ENCODE measurements at places on chromosomes 16 and 17. TPM values are rescaled to one million over a fixed set of nuclear protein-coding genes. Genes with fewer than 3 reads are reported as not detected.
A peak's percentile ranks its signal among the peaks of the same experiment; 100 is the strongest.

KRTAP3-2 gene
- not detected for total RNA-seq

DUSP14 gene
- 36.4 TPM for total RNA-seq

KRT33A gene
- total RNA-seq = not detected

- DNase-seq = peak; percentile 16
- H3K36me3 ChIP-seq = peaks cover 2% of the 10 kb centered on the region
- H3K4me3 ChIP-seq = peak overlapping the region; percentile 11
- no peak overlapping the region for H3K27ac ChIP-seq
Observed at GRCh38 chr17:82848022-82848592, 8.3 kb upstream of the ZNF750 start.

GRCh38 chr17:1197781-1198490 lies 18.2 kb upstream of the ABR start:
- H3K27me3 ChIP-seq = no peaks in the 10 kb centered on the region
- H3K4me1 ChIP-seq = no peaks in the 10 kb centered on the region
- no peak overlapping the region for H3K4me3 ChIP-seq
- DNase-seq = no peak
- no peaks in the 10 kb centered on the region for H3K36me3 ChIP-seq

- no peak overlapping the region for H3K27ac ChIP-seq
- H3K36me3 ChIP-seq = no peaks in the 10 kb centered on the region
- H3K4me1 ChIP-seq = no peaks in the 10 kb centered on the region
- H3K4me3 ChIP-seq = no peak overlapping the region
- H3K27me3 ChIP-seq = no peaks in the 10 kb centered on the region
Observed at GRCh38 chr17:74571621-74572270, 4.4 kb upstream of the CD300H start.

SPNS2 gene
- 77.3 TPM for total RNA-seq

All from endothelial cell of umbilical vein (primary cell).